ENCODE measurements at places on chromosomes 1 and 21. TPM values are rescaled to one million over a fixed set of nuclear protein-coding genes. Genes with fewer than 3 reads are reported as not detected.

Gene LRRC71
- not detected for total RNA-seq

Gene JAM2
- 2.0 TPM for total RNA-seq

- DNase-seq = no peak
Observed at GRCh38 chr1:242426271-242426905, 98.1 kb downstream of the PLD5 start.

DNA sequence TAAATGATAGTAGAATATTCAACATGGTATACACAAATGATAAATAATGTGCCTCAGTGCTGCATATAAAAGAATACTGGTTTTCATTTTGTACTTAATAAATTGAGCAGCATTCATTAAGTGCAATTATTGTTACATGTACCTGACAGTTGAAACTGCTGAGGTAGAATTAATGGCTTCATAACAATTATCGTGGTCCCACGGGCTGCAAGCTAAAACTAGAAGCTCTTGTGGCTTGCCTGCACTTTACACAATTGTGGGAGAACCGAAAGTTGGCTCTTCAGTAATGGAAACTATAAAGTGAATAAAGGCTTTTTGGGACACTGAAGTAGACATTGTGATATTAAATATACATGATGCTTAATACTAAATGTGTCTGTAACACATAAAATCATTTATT is 23.2 kb downstream of the INSL5 start:
- DNase-seq = no peak

DNA sequence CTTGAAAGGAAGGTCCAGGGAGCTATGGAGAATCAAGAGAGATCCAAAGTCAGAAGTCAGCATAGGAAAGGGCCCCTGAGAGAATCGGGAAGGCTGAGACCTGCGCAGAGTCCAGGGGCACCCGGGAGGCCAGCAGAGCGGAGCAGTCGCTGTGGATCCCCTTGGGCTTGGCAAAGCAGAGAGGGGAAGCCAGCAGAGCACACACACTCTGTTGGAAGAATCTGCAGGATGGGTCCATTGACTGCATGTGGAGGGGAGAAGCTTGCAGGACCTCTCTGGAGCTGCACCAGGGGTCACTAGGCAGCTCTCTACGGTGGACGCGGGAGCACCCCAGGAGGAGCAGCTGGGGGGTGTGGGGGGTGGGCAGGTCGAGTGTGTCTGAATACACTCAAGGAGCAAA is 6.4 kb downstream of the RIPK4 start:
- DNase-seq = no peak

DNA sequence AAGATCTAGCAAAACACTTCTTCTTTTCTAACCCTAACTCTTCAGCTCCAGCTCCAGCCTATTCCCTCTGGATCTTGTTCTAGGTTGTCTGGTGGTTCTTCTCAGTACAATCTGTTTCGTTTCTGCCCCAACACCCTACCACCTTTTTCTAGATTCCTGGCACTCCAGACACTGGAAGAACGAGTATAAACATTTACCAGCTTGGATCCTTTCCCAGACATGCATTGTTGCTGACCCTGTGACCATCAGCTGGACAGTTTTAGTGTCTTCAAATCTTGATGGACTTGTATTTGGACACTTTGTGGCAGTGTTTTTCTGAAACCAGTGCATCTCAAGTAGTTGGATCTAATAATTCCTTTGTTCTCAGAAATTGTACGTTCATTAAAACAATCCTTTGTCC is 30.6 kb upstream of the CACNA1E start:
- no peak for DNase-seq

- DNase-seq = no peak
Observed at GRCh38 chr1:215482079-215482478, 85.0 kb upstream of the KCTD3 start.

Gene HSD3B1
- total RNA-seq = not detected

Gene FCAMR
- total RNA-seq = not detected

DNA sequence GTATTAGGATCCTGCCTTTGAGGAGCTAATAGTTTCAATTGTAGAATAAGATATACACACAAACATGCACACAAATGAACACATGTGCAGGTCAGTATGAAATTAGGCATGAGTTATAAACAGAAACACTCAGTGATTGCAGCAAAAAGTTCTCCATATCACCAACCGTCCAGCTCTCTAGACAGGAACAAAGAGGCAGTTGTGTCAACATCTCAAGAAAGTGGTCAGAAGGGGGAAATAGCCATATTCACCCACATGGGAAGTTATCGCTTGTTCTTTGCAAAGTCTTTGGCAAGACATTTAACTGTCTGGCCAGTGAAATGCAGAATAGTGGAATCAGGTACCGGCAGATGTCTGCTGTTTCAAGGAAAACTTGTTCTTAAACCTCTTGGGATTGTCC is 29.4 kb upstream of the PIGC start:
- DNase-seq = no peak

Gene FMO3
- total RNA-seq = not detected

Gene KLF17
- total RNA-seq = not detected

DNA sequence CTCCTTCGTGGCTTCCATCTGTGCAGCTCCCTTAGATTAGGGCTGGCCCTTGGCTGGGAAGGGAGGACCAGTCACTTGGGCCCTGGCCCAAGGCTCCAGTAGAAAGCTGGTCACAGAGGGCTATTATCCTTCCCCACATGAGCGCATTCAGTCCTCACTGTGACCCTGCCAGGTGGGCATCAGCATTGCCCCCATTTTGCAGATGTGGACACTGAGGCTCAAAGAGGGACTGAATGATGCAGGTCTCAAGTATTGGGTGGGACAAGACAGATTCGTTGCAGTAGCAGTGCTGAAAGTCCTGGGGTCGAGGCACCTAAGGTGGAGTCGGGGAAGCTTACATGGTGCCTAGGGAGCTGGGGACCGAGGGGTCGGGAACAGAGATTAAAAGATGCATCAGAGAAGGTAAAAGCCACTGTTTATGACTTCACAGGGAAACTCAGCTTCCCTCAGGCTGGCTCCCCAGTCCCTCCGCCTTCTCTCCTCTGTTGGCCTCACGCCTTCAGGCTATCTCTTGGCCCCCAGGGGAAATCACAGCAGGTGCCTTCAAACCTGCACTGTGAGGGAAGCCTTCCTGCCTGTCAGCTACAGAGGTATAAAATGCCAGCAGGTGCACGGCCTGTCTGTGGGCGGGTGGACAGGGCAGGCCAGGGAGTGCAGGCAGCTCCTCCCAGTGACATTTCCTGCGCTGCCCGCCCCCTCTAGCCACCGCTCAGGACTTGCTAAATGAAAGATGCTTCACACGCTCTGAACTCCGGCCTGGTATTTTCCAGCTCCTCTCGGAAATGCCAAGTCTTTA is 178.4 kb downstream of the GRIK3 start:
- no peak for DNase-seq

Gene EPHA2
- 234 TPM for total RNA-seq

GRCh38 chr1:170071378-170071777 is 3.1 kb downstream of the KIFAP3 start:
- DNase-seq = no peak

Gene RIMKLA
- total RNA-seq = 0.29 TPM

DNA sequence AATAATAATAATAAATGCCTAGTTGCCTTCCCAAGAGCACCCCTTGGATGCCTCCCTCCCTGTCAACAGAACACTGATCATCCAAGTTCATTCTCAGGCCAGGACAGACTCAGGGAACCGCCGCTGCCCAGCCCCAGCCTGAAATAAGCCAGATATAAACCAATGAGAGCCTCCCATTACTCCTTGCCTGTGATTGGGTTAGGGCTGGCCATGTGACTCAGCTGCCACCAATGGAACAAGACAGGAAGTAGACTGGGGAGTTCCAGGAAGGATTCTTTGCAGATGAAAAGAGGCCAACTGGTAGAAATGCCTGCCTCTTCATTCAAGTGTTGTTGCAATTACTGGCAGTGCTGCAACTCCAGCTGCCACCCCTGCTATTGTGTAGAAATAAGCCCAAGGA is 146.4 kb upstream of the TIAM1 start:
- DNase-seq = no peak

GRCh38 chr1:99811075-99811474 is 39.1 kb upstream of the AGL start:
- DNase-seq = no peak

GRCh38 chr1:51303315-51303714 is 27.0 kb downstream of the TTC39A start:
- no peak for DNase-seq

- no peak for DNase-seq
Observed at GRCh38 chr21:42238185-42238934, 19.4 kb downstream of the ABCG1 start.

DNA sequence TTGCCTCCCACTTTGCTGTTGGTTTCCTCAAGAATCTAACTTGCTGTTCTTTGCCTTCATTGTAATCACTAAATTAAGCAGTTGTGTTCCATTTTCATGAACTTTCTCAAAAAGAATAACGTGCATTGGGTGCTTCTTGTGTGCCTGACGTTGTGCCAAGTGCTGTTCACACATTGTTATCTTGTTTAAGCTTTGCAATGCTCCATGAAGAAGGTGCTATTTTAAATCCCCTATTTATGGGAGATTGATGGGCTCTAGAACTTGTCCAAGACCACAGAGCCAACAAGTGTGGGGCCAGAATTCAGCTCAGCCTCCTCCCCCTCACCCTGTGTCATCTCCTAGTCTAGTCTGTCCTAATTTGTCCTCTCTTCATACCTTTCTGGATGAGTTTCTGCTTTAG is 199.8 kb downstream of the C1orf94 start:
- no peak for DNase-seq

All from kidney epithelial cell (primary cell).